ENCODE measurements at places on chromosomes 1 and 21. TPM values are rescaled to one million over a fixed set of nuclear protein-coding genes. Genes with fewer than 3 reads are reported as not detected.

The FMO2 gene
- 1.4 TPM for total RNA-seq

The GRIK1 gene
- total RNA-seq = 0.14 TPM

GRCh38 chr21:33586927-33587326 is 1.6 kb downstream of the DONSON start:
- DNase-seq = no peak

GRCh38 chr21:29454179-29454578 is 155.5 kb downstream of the BACH1 start:
- no peak for DNase-seq

The TTLL7 gene
- total RNA-seq = 10.3 TPM

GRCh38 chr1:30905916-30906620 is 2.5 kb downstream of the SDC3 start:
- DNase-seq = no peak
